ENCODE measurements at places on chromosomes 7 and 10. TPM values are rescaled to one million over a fixed set of nuclear protein-coding genes. Genes with fewer than 3 reads are reported as not detected.

Gene SPDYE6
- total RNA-seq, result not detected

Gene ASB15
- not detected for total RNA-seq

Gene ADCY1
- total RNA-seq, result 2.4 TPM

- H3K4me3 ChIP-seq, result no peak overlapping the region
- no peaks in the 10 kb centered on the region for H3K27me3 ChIP-seq
- no peak overlapping the region for H3K27ac ChIP-seq
These were observed 17.0 kb upstream of the WAPL start for GRCh38 chr10:86538547-86538946.

Gene C10orf143
- total RNA-seq, result 3.7 TPM

Gene TMEM209
- 21.7 TPM for total RNA-seq

GRCh38 chr10:22620140-22620857, 94.1 kb downstream of the PIP4K2A start:
- peak overlapping the region; percentile 21 for H3K27ac ChIP-seq
- peak; percentile 73 for DNase-seq
- H3K4me3 ChIP-seq, result no peak overlapping the region
- H3K36me3 ChIP-seq, result no peaks in the 10 kb centered on the region

GRCh38 chr7:927031-927671, 27.3 kb downstream of the ADAP1 start:
- H3K4me3 ChIP-seq, result no peak overlapping the region
- peak; percentile 43 for DNase-seq
- H3K36me3 ChIP-seq, result no peaks in the 10 kb centered on the region
- H3K4me1 ChIP-seq, result peaks cover 21% of the 10 kb centered on the region
- H3K27ac ChIP-seq, result no peak overlapping the region
- H3K27me3 ChIP-seq, result no peaks in the 10 kb centered on the region

Gene MASTL
- total RNA-seq, result 7.8 TPM

DNA sequence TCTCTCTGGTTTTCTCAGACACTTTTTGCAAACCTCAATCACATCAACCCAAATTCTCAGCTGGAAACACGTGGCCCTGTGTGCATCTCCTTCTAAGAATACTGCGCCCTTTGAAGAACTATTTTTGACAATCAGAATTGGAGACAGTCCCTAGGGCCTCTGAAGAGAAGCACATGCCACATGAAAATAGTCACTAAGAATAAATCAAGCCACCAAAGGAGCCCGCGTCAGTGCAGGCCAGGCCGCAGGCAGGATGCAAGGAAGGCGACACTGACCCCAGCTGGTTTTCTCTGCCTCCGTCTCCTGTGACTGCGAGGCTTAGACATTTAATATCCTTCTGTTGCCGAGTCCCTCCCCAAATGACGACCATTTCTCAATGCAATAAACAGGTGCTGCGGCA, 88.0 kb upstream of the ADAM12 start:
- H3K4me3 ChIP-seq, result no peak overlapping the region
- DNase-seq, result no peak
- H3K27ac ChIP-seq, result no peak overlapping the region
- H3K4me1 ChIP-seq, result no peaks in the 10 kb centered on the region
- no peaks in the 10 kb centered on the region for H3K36me3 ChIP-seq

DNA sequence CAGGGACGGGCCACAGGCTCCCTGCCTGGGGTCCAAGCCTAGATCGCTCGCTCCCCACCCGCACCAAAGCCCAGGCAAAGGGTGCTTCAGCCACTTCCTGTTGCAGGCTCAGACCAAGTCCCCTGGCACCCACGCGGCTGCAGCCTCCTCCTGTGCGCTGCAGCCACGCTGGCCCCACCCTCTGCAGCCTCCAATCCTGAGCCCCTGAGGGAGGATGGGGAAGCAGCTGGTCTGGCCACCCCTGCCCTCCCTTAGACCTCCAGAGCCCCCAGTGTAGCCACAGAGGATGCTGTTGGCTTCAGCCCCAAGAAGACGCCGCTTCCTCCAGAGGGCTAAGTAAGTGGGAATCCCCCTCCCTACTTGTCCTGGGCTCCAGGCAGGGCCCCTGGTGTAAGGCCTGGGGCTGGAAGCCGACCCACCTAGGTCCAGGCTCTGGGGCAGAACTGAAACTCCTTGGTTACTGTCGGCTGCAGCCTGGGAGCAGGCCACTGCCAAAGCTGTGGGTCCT, 9.4 kb downstream of the LIMK1 start:
- peak; percentile 84 for DNase-seq
- H3K4me3 ChIP-seq, result peak overlapping the region; percentile 60
- peaks cover 32% of the 10 kb centered on the region for H3K4me1 ChIP-seq

Gene AKR1C4
- not detected for total RNA-seq

- peaks cover 42% of the 10 kb centered on the region for H3K36me3 ChIP-seq
- no peak overlapping the region for H3K27ac ChIP-seq
- peaks cover 6% of the 10 kb centered on the region for H3K4me1 ChIP-seq
- H3K27me3 ChIP-seq, result no peaks in the 10 kb centered on the region
- DNase-seq, result no peak
These were observed 77.7 kb downstream of the RBM33 start for GRCh38 chr7:155722118-155722517.

DNA sequence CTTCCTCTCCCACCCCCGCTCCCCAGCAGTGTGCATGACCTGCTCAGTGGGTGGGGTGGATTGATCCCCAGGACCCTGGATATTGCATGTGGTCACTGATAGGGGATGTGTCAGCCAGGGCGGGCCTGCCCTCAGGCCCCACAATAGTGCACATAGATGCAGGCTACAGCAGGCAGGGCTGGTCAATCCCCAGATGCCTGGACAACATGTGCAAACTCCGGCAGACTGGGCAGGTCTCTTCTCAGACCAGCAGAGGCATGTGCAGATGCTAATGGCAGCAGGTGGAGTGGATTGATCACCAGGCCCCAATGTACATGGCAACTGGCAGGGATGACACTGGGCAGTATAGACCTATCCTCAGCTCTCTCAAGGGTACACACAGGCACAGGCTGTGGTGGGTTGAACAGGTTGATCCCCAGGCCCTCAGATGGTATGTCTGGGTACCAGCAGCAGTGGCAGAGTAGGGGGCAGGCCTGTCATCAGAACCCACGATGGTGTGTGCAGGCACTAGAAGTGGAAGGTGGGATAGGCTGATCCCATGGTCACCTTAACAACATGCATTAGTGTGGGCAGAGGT, 98.6 kb downstream of the LANCL2 start:
- no peak overlapping the region for H3K4me3 ChIP-seq
- no peak overlapping the region for H3K27ac ChIP-seq
- no peak for DNase-seq
- H3K36me3 ChIP-seq, result peaks cover 17% of the 10 kb centered on the region

- H3K27ac ChIP-seq, result no peak overlapping the region
- H3K27me3 ChIP-seq, result no peaks in the 10 kb centered on the region
- no peak for DNase-seq
- H3K36me3 ChIP-seq, result no peaks in the 10 kb centered on the region
- no peak overlapping the region for H3K4me3 ChIP-seq
- no peaks in the 10 kb centered on the region for H3K4me1 ChIP-seq
These were observed 484.1 kb upstream of the ZMIZ1 start for GRCh38 chr10:78584681-78585080.

GRCh38 chr7:44224080-44224973, 23.5 kb downstream of the YKT6 start:
- H3K4me3 ChIP-seq, result no peak overlapping the region
- no peak overlapping the region for H3K27ac ChIP-seq
- no peaks in the 10 kb centered on the region for H3K4me1 ChIP-seq

DNA sequence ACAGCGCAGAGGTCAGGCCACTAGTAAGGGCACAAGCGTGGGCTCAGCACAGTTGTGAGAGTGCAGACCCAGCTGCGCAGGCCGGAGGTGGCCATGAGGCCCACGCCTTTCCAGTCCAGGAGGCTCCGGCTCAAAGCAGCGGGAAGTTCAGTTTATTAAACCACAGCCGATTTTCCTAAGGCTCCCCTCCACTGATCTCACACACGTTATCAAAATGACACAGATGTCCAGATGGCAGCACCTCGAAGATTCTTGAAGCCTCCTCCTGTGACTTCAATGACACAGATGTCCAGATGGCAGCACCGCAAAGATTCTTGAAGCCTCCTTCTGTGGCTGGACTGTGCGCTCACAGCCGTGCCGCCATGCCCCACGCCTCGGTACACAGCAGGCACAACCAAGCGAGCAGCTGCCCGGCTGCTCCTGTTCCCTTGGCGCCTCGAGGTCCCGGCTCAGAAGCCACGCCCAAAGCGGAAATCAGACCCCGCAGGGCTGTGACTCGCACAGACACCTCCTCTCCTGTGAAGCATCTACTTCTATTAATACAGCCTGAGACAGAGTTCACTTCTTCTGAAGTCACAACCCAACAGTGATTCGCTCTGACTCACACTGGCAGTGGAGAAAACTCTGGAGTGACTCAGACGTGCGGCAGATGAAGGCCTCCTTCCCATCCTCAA, 122.7 kb downstream of the MAD1L1 start:
- peaks cover 43% of the 10 kb centered on the region for H3K4me1 ChIP-seq
- H3K4me3 ChIP-seq, result no peak overlapping the region
- H3K27me3 ChIP-seq, result no peaks in the 10 kb centered on the region
- H3K27ac ChIP-seq, result no peak overlapping the region

Gene ADAMTS14
- 0.53 TPM for total RNA-seq

Gene CPEB3
- total RNA-seq, result 6.9 TPM

DNA sequence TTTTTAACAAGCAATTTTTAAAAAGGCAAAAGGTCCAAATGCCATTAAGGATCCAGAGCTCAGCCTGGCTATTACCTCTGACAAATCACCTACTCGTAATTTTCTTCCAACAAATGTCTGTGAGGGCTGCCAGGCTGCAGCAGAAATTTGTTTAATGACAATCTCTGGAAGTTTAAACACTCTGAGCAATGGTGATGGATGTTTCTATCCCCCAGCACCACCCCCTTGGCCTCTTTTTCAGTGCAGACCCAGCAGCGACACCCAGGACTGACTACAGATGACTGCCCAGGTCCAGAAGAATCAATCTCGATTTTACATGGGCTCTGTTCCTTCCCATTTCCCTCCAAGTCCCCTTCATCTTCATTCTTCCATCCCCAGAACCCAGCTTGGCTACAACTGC, 201.4 kb upstream of the AOAH start:
- H3K4me1 ChIP-seq, result peaks cover 14% of the 10 kb centered on the region
- no peaks in the 10 kb centered on the region for H3K36me3 ChIP-seq
- no peaks in the 10 kb centered on the region for H3K27me3 ChIP-seq

Gene TET1
- total RNA-seq, result 1.8 TPM

DNA sequence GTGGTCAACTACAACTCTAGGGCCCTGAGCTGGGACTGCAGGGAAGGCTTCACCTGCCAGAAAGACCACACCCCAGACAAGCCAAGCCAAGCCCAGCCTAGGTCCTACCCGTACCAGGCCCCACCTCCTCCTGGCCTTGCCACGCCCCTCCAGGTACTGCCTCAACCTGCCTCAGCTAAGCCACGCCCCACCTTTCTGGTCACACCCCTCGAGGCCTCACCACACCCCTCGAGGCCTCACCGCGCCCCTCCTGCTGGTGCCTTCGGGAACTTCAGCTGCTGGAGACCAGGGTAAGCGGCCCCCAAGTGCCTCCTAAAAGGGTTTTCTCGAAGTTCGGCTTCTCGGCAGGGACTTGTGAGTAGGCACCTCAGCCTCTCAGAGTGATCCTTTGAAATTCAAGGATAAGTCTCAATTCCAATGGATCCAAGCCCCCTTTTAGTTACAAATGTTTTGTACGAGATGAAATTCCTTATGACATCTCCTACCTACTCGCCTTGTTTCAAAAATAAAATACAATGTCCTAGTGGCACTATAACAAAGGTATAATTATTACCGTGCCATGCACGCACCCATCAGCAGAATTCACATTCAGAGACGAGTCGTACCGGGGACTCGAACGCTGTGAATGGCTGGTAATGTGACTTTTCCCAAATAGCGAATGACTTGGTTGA, 171.2 kb downstream of the ARHGAP21 start:
- peak; percentile 64 for DNase-seq
- no peaks in the 10 kb centered on the region for H3K36me3 ChIP-seq
- peaks cover 5% of the 10 kb centered on the region for H3K4me1 ChIP-seq
- H3K27me3 ChIP-seq, result no peaks in the 10 kb centered on the region
- no peak overlapping the region for H3K4me3 ChIP-seq
- no peak overlapping the region for H3K27ac ChIP-seq

Gene NEURL1
- 0.95 TPM for total RNA-seq

Gene ACTR3C
- total RNA-seq, result 18.6 TPM

DNA sequence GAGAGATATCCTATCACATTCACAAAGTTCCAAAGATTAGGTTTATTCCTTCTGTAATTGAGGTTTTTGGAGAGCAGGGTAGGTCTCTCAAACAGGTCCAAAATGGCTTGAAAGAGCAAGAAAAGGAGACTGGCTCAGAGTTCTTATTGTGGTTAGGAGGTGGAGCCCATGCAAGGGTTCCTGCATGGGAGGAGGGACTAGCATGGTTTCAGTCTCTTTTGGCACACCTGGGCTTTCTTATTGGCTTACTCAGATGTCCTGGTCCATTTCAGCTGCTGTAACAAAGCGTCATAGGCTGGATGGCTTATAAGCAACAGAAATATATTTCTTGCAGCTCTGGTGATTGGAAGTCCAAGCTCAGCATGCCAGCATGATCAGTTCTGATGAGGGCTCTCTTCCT, 493.1 kb downstream of the REEP3 start:
- no peak overlapping the region for H3K27ac ChIP-seq
- H3K4me3 ChIP-seq, result no peak overlapping the region
- H3K27me3 ChIP-seq, result no peaks in the 10 kb centered on the region
- no peaks in the 10 kb centered on the region for H3K4me1 ChIP-seq

DNA sequence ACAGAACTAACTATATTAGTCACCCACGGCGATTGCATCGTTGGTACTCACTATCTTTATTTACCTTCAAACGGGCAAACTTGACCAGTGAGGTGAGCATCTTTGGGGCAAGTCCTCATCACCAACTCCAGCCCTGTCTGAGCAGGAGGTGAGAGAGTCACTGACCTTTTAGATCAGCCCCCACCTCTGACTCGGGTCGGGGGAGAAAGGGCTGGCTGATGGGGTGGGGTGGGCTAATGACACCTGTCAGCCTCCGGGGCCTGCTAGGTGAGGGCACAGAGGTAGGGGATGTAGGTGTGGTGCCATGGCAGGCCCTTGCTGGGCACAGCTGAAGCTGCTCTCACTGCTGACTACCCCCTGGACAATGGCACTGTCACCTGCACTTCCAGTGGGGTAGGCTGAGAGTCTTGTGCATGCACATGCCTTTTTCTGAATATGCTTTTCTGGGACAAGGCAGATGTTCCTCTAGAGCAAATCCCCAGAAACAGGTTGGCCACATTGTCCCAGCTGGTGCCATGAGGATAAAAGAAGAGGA, 359.5 kb upstream of the MKI67 start:
- H3K4me3 ChIP-seq, result no peak overlapping the region
- H3K4me1 ChIP-seq, result no peaks in the 10 kb centered on the region
- no peak overlapping the region for H3K27ac ChIP-seq
- DNase-seq, result no peak
- H3K36me3 ChIP-seq, result no peaks in the 10 kb centered on the region

GRCh38 chr10:110425684-110426293, 71.9 kb upstream of the DUSP5 start:
- H3K36me3 ChIP-seq, result no peaks in the 10 kb centered on the region
- H3K4me1 ChIP-seq, result peaks cover 35% of the 10 kb centered on the region
- H3K27me3 ChIP-seq, result no peaks in the 10 kb centered on the region
- H3K27ac ChIP-seq, result no peak overlapping the region
- no peak for DNase-seq

Gene GARIN1A
- 3.4 TPM for total RNA-seq
